ENCODE measurements at places on chromosomes 5 and 9. TPM values are rescaled to one million over a fixed set of nuclear protein-coding genes. Genes with fewer than 3 reads are reported as not detected.

The PCDHB16 gene
- 1.6 TPM for total RNA-seq

The SPATA9 gene
- 0.36 TPM for total RNA-seq

DNA sequence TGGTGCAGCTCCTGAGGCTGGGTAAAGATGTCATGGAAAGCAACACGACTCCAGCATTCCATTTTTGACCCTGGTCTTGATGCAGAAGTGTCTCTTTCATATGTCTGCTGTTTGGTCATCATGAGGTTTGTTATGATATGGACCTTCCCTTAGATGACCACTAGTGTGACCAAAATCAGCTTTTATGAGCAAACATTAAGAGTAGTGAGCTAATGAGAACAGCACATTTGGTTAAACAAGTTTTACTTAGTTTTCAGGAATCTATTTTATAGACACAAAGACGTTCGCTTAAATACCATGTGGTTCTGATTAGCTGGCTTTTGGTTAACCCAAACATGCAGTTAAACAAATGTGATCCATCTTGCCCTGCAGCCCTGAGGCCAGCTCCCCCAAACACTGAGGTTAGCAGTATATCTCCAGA lies 56.7 kb upstream of the ACTBL2 start:
- no peak for DNase-seq

GRCh38 chr5:180127682-180128670 lies 56.4 kb upstream of the RNF130 start:
- peak; percentile 44 for DNase-seq

DNA sequence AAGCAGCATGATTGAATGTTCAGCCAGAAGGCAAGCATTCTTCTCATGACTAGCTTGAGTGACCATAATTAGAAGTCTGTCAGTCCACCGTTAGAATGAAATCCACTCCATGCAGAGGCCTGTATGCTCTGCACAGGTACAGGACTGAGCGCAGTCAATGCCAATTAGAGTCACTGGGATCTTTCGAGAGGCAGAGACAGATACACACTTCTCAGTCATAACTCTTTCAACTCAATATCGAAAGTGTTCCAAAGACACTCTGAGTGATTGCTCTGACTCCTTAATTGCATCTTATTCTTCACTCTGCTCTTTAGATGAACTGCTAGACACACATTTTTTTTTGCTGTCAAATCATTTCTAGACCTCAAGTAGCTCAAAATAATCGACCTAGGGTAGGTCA lies 203.6 kb downstream of the GABRB2 start:
- DNase-seq: no peak

DNA sequence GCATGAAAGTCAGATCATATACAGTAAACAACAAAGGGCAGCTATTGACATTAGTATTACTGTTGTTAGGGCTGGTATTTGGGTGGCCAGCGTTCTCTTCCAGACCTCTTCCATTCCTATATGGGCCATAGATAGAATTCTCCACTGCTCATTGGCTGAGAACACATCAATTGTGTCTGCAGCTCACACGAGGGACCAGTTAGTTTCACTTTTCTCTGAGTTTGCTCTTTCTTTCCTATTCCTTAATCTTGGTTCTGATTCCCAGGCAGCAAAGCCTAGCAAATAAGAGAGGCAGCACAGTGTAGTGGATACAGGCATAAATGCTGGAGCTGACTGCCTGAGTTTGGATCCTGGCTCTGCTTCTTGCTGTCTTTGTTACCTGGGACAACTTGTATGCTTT lies 476.4 kb downstream of the SPOCK1 start:
- DNase-seq: no peak

DNA sequence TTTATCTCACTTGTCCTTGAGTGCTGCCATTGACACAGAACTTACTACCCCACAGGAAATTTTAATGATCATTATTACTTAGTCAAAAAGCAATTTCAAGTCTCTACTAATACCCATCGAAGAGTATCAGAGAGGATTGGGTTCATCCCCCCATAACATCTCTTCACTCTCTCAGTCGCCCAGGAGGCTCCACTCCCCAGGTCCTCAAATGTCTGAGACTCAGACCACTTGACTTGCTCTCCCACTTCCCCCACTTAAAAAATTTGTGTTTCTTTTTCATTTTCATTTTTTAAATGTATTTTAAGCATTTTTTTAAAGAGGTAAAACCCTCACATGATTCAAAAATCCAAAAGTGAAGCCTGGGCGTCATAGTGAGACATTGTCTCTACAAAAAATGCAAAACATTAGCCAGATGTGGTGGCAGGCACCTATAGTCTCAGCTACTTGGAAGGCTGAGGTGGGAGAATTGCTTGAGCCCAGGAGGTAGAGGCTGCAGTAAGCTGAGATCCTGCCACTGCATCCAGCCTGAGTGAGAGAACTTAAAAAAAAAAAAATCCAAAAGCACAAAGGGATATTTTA lies 56.8 kb upstream of the TRAF1 start:
- no peak for DNase-seq

The MARCOL gene
- not detected for total RNA-seq

The RNF20 gene
- total RNA-seq: 46.8 TPM

Measured in adrenal gland (tissue), 19 donors.